T-helper 22 cell (primary cell): ENCODE measurements at places on chromosomes 1 and 21.
A peak's percentile ranks its signal among the peaks of the same experiment; 100 is the strongest.

DNA sequence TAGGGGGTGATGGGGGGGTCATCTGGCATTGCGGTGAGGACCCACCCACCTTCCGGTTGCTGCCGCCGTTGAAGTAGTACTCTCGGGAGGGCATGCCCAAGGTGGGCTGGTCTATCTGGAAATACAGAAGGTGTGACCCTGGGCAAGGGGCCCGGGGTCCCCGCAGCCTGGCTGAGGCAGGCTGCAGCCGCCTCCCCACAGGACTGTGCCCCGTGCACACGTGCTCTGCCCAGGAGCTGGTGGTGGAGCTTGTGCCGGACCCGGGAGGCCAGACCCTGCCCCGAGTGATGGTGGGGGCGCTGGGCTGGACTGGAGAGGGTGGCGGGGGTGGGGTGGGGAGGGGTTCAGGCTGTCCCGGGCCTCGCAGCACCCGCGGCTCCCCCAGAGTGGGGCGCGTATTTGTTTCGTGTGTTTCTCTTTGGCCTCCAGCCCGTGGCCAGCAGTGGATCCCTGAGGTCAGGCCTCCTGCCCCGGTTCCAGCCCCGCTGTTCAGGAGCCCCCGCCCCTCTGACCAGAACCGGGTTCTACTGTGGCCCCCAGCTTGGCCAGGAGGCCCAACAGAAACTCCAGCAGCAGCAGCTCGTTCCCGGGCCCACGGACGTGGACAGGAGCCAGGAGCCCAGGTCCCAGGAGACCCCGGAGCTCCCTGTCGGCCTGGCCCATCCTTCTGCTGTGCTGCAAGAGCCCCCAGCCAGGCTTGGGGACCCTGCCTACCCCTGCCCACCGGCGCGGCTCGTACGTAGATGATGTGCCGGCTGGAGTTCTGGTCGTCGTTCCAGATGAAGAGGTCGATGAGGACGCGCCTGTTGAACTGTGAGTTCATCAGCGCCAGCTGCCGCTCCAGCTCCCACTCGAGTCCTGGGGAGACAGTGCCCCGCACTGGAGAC, 19.2 kb downstream of the PRXL2B start:
- DNase-seq: no peak

- DNase-seq: no peak
Observed at GRCh38 chr21:43930074-43930847, 65.2 kb downstream of the AGPAT3 start.

DNA sequence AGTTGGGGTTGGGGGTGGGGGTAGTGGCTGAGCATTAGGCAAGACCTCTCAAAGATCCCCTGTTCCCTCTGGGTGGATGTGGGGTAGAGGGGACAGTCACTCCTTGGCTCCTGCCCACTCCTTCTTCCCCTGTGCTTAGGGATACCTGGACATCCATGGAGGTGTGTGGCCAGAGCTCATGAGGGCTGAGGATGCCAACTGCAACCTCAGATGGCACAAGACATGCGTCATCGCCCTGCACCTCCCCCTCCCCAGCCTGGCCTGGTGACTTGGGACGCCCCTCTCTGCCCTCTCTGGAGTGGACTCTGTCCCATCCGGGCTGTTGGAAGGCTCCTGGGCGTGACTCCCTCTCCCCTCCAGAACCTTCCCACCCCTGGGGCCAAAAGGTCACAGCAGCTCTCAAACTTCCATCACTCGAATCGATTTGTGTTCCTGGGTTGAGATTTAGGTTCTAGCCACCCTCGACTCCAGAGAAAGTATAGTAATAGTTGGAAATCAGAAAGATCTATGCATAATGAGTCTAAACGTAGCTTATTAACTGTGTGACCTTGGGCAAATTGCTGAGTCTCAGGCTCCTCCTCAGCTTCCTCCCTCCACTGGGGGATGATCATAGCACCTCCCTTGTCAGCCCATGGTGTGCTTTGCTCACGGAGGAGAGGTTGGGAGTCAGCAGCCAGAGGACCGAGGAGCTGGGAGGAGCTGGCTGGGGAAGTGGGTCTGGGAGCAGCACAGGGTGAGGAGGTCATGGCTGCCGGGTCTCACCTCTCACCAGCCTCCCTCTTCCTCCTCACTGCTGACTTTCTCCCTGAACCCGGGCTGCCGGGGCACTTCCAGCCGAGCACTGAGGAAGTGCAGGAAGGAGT, 2.2 kb upstream of the PTPN7 start:
- DNase-seq: no peak

- no peak for DNase-seq
Observed at GRCh38 chr1:229819091-229819490, 193.0 kb downstream of the URB2 start.

DNA sequence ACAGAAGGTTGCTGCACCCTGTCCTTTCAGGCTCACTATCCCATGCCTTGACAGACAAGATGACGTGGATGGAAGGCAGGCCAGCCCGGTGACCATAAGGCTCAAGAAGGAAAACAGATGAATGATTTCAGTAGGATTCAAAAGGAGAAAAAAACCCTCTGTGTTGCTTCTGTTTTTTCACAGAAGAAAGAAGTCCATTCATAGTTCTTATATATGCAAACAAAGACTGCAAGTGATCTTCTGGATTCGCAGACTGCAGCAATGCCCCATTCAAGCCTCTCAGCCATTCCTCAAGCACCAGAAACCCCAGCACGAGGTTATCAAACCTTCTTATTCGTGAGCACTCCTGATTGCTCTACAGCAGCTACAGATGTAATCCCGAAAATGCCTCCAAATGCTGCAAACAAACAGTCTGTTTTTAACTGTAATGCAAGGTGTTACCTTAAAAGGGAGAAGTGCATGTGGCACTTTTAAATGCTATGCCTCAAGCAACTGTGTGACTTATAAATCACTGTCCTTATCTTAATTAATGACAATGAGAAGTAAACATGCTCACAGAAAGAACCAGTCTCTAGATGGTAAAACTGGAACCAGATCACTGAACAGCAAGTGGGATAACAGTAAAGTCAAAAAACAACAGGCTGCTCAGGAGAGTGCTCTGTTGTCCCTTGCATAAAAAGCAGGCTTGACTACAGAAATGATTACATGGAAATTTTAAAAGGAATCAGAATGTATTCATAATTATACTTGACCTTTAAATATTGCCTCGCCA, 173.9 kb downstream of the HHIPL2 start:
- DNase-seq: no peak

GRCh38 chr1:227869279-227869842, 53.9 kb downstream of the PRSS38 start:
- no peak for DNase-seq

- DNase-seq: peak; percentile 24
Observed at GRCh38 chr1:155127105-155127966, at the start of gene EFNA1. EFNA1 (plus strand) TSS chr1:155127876; CDS start chr1:155127978, 102 bp downstream.
